Cardiac fibroblast (primary cell): ENCODE measurements at places on chromosomes 5 and 9.

GRCh38 chr5:72485430-72485974, 21.7 kb downstream of the ZNF366 start:
- DNase-seq, result no peak

DNA sequence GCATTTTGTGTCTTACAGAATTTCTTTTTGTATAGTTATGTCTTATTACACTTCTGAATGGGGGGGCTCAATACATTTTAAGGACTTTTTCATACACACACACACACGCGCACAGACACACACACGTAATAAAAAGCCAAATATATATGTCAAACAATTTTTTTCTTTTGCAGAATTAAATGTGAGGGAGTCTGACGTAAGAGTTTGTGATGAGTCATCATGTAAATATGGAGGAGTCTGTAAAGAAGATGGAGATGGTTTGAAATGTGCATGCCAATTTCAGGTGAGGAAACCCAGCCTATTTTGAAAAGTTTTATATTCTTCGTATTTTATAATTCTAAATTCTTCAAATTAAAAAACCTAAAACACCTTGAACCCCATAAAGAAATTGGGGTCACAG, 25.6 kb downstream of the TMEFF1 start:
- DNase-seq, result peak; percentile 53

DNA sequence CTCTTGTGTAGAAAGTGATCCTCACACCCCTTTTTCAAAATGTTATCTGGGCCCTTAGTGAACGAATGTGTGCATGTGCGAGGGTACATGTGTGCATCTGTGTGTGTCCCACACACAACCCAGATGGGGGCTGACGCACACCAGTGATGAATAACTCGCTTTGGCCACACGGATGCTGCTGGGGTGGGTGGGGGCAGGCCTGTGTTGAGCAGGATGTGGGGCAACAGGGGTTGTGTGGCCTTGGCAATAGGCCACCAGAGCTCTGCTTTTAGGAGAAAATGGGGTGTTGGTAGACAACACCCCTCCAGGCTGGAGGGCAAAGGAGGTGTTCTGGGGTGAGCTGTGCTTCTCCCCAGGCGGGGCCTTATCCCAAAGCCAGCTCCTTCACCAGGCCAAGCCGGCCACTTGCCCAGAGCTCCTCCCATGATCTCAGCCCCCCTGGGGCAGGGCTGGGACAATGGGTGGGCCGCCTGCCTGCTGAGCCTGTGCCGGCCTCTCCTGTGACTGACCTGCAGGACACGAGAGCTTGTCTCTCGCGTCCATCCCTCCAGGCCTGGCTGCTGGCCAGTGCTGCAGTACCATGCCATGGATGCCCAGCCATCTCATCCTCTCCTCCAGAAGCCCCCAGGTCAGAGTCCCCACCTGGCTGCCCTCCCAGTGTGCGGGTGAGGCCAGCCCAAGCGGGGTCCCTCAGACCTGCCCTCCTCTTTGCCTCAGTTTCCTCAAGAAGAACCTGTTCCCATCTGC, 1.7 kb downstream of the DBN1 start:
- peak; percentile 54 for DNase-seq

DNA sequence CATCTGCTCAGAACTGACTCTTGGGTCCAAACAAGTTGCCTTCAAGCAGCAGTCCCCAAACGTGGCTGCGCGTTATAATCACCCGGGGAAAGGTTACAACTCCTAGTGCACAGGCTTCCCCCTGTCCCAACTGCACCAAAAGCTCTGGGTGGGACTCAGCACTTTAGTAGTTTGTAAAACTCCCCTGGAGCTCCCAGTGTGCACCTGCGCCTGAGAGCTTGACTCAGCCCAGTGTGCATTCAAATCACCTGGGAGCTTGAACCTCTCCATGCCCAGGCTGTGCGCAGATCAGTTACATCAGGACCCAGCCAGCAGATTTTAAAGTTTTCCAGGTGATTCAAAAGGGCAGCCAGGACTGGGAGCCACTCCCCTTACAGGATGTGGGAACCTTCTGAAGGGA, 151.4 kb downstream of the COL23A1 start:
- no peak for DNase-seq

- DNase-seq, result no peak
Measured at GRCh38 chr5:75660678-75661465, 49.6 kb downstream of the ANKDD1B start.

DNA sequence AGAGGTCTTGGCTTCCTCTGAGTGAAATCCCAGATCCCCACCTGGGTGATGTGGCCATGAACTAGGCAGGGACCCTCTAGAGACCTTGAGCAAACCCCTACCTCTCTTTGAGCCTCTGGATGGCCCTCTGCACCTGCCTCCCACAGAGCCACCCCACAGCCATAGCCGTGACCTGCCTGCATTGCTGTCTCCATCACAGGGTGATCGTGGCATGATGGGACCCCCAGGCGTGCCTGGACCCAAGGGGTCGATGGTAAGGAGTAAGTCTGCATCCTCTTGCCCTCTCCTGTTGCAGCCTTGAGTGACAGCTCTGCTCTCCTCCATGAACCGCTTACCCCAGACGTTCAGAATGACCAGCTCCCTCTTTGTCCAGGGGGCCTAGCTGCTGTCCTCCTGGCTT, 70.5 kb upstream of the ORM1 start:
- no peak for DNase-seq

DNA sequence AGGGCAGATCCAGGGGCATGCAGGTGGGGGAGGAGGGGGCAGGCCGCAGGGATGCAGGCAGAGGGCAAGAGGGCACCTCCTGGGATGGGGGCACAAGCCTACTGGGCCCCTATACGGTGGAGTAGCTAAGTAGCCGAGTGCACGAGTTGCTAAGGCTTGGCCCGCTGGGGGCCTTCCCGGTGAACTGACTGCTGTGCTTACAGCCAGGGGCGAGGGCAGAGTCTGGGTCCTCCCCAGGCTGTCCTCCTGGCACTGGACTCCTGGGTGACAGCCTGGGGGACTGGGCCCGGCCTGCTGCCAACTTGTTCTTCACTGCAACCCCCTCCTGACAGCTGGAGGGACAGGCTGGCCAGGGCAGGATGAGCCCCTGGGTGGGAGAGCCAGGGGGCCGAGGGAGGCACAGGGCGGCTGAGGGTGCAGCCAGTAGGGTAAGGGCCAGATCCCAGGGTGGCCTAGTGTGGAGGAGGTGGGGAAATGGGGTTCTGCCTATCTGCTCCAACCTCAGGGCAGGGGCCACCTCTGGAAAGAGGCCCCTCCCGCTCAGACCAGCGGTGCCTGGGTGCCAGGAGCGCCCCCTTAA, 1.7 kb upstream of the EGFL7 start:
- no peak for DNase-seq

DNA sequence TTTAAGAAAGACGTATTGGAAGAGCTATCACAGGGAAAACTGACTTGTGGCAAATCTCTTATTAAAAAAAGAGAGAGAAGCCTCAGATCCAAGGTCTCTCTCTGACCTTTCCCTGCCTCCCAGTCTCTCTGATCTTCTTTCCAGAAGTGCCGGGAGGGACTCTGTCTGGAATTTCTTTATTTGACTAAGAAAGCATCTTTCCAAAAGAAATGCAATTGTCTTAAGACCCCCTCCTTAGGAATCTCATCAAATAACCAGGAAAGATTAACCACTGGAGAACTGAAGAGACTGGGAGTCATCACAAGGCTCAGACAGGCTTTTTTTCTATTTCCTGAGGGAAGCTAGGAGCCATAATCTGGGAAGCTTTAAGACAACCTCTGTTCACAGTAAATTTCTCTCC, 4.6 kb downstream of the C1QTNF3 start:
- no peak for DNase-seq

DNA sequence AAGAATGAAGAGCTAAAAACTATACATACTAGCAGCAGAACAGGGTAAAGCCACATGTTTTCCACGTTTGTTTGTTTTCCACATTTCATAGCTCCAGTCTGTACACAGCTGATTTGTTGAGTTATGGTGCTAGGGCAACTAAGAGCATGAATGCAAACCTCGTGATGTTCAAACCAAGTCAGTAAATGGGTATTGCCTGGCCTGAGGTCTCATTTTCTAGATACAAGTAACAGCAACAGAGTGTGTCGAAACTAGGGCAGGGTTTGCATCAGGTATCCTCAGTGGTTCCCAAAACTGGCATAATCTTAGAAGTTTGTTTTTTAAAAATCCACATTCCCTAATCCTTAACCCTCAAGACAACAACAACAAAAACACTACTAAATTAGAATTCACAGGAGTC, 89.3 kb downstream of the CEMIP2 start:
- DNase-seq, result peak; percentile 23

DNA sequence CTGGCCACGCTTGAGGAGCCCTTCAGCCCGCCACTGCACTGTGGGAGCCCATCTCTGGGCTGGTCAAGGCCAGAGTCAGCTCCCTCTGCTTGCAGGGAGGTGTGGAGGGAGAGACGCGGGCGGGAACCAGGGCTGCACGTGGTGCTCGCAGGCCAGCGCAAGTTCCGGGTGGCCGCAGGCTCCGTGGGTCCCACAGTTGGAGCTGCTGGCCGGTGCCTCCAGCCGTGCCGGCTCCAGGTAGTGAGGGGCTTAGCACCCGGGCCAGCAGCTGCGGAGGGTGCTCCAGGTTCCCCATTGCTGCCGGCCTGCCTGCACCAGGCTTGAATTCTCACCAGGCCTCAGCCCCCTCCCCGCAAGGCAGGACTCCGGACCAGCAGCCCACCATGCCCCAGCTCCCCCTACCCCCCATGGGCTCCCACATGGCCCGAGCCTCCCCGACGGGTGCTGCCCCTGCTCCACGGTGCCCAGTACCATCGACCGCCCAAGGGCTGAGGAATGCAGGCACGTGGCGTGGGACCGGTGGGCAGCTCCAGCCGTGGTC, 192.8 kb upstream of the IZUMO3 start:
- DNase-seq, result no peak

- DNase-seq, result no peak
Measured at GRCh38 chr5:7873216-7873615, 4.3 kb downstream of the MTRR start.

- DNase-seq, result peak; percentile 73
Measured at GRCh38 chr9:93207326-93207814, 23.4 kb downstream of the WNK2 start.

- no peak for DNase-seq
Measured at GRCh38 chr9:138117101-138117750, 239.6 kb downstream of the CACNA1B start.

GRCh38 chr5:2258861-2259260, 376.1 kb upstream of the IRX4 start:
- DNase-seq, result no peak

DNA sequence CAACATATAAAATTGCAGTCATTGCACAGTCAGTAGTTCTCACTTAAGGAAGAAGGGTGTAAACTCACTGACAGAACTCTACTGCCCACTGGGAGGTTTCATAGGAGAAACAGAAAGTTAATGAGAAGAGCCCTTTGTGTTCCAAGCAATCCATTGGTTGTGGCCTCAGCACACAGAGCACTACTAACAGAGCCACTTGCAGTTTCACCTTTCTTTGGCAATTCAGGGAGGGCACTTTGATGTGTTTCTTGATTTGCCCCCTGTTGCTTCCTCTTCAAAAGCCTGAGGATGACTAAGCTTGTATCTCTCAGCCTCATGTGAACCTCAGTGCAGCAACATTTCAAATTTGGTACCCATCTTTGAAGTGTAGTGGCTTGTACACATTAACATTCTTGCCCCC, 409.4 kb downstream of the DMRTA1 start:
- DNase-seq, result no peak

GRCh38 chr5:68353605-68354004, 138.0 kb downstream of the PIK3R1 start:
- peak; percentile 60 for DNase-seq

DNA sequence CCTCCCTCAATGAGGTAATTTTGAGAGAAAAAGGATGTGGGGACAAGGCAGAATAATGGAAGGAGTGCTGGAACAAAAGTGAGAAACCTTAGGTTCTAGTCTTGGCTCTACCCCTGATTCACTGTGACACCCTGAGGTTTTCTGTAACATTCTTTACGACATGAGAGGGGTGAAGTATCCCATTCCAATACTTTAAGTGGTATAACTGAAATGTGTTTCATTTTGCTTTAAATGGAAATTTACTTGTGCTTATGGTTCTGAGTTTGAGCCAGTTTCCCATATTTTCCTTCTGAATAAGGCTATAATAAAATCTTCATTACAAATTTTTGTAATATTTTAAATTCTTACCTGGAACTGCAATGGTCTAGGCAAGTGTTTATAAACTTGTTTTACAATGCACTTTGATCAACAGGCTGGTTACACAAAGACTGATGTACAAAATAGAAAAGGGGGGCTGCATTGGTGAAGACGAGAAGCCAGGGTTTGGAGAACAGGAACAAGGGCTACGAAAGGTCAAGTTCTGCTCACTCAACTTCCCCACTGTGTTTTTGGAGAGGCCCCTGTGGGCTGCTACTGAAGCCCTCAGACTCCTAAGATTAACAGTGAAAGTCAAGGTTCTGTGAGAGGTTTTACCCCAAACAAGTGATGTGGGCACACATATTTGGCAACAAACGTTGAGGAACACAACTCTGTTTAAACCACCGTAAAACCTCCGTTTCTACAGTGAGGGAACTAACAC, 171.9 kb upstream of the ELL2 start:
- no peak for DNase-seq

DNA sequence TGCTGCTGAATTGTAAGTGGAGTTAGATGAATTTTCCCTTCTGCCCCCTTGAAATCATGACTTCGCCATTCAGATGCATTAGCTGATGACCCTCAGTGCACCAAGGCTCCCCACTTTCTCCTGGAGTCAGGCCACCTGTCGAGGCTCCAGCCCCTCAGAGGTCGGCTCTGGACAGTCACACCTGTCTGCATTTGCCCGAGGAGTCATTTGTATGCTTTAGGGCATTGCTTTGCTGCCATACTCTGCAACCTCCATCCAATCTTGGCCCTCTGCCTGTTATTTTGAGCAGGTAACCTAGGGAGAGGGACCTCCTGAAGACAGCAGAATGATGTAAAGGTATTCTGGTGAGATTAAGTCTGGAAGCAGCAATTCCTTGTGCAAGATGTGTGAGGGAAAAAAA, 144.8 kb downstream of the MACROH2A1 start:
- DNase-seq, result no peak

DNA sequence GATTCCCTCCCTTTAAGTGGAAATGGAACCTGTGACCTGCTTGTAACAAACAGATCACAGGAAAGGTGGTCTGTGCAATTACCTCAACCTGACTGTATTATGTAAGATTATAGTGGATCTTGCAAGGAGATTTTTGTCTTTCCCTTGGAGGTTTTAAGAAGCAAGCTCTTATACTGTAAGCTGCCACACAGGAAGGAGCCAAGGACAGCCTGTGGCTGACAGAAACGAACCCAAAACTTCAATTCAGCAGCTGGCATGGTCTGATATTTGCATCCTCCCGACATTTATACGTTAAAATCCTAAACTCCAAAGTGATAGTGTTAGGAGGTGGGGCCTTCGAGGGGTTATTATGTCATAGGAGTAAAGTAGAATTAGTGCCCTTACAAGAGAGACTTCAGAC, 711.8 kb upstream of the CTNND2 start:
- DNase-seq, result no peak

GRCh38 chr5:116475338-116475737, 99.3 kb downstream of the SEMA6A start:
- no peak for DNase-seq

- no peak for DNase-seq
Measured at GRCh38 chr5:2522372-2522771, 229.1 kb downstream of the IRX2 start.

GRCh38 chr5:173314166-173314952, 13.9 kb downstream of the STC2 start:
- no peak for DNase-seq
